ENCODE measurements at places on chromosomes 5 and 9.

- no peak for DNase-seq
Observed at GRCh38 chr5:133331941-133332340, 280.1 kb downstream of the HSPA4 start.

DNA sequence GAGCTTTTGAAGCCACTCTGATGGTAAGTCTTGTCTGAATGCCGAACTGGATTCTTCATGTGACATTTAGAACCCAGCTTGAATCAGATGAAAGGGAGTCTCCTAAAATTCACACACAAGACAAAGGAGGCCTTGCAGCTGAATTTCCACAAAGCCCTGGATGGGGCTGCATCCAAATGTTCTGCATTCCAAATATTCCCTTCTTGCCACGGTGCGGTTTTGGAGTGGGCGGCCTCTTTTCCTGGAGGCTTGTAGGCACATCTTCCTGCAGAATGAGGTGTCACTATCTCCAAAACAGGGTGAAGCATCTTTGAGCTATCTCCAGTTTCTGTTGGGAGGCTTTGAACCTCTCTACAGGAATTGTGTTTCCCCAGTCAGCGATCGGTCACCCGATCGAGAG lies 342.7 kb downstream of the ARHGEF28 start:
- DNase-seq: no peak

GRCh38 chr5:20959347-20959746 lies 971.3 kb upstream of the CDH18 start:
- DNase-seq: no peak

GRCh38 chr5:130067364-130067763 lies 163.1 kb downstream of the CHSY3 start:
- DNase-seq: no peak

GRCh38 chr5:21820527-21820926 lies 1032.6 kb downstream of the CDH12 start:
- DNase-seq: no peak

- DNase-seq: no peak
Observed at GRCh38 chr9:124450931-124451661, 845 bp downstream of the ADGRD2 start.

Data from NCI-H2081 treated with DMSO at 0.1 percent for 48 hours (cell line).